Activated CD4-positive, alpha-beta T cell treated with anti-CD3 and anti-CD28 coated beads, Interleukin-2, amount 50 U/mL, for 1 hour (primary cell): ENCODE measurements at places on chromosomes 3 and 15.

GRCh38 chr15:94079968-94080367 lies 151.4 kb upstream of the MCTP2 start:
- no peak for DNase-seq

- DNase-seq = no peak
Measured at GRCh38 chr3:128328546-128329458, 137.9 kb downstream of the DNAJB8 start.

DNA sequence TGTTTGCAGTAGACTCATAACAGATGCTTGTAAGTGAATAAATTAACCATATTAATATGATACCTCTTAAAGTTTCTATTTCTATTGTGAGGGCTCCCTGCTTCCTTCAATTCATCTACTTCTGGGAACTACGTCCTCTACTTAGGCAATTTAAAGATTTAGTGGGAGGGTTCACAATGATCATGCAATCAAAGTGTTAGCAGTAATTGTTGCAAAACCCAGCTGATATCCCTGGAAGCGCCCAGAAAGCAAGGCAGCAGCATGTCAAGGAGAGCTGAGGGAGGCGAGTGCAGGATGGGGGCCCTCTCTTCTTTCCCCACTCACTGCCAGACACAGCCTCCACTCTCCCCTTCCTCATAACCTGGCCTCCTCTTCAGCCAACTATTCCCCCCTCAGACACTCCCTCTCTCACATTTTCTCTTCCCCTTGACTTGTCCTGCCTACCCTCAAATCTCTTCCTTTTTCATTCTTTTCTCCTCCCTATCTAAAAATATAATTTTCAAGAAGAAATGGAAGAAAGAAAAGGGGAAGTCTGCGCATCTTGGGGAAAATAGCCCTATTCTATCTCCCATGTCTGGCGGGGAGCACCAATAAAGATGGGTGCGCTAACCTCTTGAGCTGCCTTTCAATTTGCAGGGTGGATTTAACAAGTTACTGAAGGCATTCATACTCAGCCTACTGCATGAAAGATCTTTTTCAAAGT lies 6.6 kb downstream of the TMEM212 start:
- DNase-seq = no peak

DNA sequence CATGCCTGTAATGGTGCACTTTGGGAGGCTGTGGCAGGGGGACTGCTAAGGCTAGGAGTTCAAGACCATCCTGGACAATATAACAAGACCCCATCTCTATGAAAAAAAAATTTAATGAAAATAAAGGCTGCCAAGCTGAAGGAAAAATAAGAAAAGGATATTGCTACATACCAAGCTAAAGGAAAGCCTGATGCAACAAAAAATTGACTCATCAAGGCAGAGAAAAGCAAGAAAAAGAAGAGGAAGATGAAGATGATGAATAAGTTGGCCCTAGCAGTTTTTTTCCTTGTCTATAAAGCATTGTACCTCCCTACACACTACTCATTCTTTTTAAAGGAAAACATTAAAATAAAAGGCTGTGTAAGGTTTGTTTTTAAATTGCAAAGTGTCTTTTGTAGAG lies 441.9 kb upstream of the MDFIC2 start:
- DNase-seq = no peak

- no peak for DNase-seq
Measured at GRCh38 chr3:126849768-126850167, 133.1 kb upstream of the PLXNA1 start.

GRCh38 chr3:125163739-125164601 lies 48.6 kb downstream of the SLC12A8 start:
- DNase-seq = no peak

DNA sequence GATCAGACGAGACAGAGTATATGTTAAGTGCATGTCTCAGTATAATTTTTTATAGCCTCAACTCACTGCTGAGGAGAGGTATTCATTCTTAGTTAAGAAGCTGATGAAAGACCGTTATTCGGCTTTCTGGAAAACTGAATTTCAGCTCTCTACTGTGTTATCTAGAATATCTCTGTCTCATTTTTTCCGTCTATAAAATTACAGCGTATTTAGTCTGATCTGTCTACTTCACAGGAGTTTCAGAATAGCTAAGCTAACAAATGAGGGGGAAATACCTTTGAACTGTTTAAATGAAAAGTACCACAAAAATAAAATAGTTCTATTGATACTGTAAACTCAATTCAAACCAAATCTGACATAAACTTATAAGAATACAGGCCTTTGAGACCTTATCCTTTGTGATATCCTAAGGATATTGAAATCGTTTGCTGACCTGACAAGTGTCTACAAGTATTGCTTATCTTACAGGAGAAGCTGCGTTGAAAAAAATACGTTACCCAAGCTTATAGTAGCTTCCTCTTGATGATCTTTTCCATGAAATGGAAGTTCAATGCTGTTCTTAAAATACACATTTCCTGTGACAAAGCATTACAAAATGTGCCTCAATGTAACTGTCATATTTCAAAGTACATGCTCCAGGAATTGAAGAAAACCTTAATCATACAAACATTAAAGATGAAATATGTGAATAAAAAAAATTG lies 104.6 kb downstream of the IL1RAP start:
- DNase-seq = no peak

- DNase-seq = no peak
Measured at GRCh38 chr3:182325213-182325950, 467.9 kb upstream of the ATP11B start.

GRCh38 chr3:120167488-120167887 lies 73.2 kb upstream of the GSK3B start:
- DNase-seq = no peak

GRCh38 chr15:31435912-31436628 lies 109.4 kb downstream of the KLF13 start:
- DNase-seq = no peak

DNA sequence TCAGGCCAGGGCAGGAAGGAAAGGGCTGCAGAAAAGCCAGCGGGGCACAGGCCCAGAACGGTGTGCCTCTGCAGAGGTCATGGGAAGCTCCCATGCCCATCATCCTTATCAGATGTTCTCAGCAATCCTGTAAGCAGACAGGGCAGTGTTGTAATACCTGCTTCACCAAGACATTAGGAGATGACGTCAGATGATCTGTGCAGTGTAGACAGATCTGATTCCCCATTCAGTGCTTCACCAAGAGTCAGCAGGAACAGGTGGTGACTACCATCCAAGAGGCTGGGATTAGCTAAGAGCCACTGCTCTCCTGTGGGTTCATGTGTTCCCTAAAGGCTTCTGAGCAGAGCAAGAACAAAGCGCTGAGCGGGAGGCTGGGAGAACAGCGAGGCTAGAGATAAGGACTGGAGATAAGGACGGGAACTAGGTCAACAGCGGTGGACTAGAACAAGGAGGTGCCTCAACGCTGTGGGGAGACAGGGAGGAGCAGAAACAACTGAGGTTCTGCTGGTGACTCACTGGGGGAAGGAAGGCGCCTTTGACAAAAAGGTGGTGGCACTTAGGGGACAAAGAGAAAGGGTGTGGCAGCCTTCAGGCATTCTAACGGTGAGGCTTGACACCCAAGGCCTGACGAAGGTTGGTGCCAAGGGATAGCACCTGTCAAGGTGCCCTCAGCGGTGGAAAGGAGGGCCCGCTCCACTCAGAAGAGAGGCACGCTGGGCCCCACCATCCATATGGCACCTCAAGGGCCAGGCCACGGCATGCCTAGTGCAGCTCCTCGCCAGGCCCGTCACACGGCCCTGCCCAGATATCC lies 28.4 kb downstream of the CCDC12 start:
- peak; percentile 72 for DNase-seq

DNA sequence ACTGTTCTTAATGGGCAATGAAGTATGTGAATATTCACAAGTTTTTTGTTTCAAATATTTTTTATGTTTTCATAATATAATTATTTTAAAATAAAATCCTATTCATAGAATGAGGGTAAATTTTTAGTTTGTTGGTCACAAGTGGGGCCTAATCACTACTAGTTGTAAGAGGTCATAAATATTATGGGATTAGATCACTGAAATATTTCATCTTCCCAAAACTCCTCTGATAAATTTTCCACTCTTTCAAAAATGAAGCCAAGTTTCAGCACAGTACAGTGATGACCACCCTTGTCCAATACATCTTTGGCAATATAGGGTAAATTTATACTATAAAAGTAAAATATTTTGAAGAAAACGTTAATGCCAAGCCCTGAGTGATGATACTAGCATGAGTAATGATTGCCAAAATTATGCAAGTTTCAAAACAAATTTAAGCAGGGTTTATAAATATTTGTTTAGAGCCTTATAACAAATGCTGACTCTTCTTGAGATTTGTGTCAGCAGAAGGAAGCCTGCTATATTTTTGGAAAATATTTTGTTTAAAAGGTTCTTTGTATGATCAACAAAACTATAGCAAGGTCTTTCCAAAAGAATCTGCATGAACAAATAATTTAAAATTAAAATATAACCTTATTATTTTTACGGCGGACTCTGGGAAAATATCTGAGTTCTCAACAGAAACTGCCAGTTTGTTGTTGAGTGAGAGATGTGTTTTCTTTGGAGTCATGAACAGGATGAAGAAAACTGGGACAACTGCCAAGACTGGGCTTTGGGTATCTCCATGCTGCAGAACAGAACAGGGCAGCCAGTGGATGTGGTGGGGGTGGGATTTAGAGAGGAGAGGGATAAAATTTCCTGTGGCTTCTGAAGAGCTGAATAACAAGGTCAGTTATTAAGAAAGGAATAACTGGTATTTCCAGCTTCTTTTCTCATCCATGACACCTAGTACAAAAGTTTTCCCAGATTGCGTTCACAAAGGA lies 17.9 kb upstream of the TM4SF1 start:
- DNase-seq = no peak

GRCh38 chr15:98683831-98684230 lies 35.5 kb downstream of the IGF1R start:
- DNase-seq = no peak

DNA sequence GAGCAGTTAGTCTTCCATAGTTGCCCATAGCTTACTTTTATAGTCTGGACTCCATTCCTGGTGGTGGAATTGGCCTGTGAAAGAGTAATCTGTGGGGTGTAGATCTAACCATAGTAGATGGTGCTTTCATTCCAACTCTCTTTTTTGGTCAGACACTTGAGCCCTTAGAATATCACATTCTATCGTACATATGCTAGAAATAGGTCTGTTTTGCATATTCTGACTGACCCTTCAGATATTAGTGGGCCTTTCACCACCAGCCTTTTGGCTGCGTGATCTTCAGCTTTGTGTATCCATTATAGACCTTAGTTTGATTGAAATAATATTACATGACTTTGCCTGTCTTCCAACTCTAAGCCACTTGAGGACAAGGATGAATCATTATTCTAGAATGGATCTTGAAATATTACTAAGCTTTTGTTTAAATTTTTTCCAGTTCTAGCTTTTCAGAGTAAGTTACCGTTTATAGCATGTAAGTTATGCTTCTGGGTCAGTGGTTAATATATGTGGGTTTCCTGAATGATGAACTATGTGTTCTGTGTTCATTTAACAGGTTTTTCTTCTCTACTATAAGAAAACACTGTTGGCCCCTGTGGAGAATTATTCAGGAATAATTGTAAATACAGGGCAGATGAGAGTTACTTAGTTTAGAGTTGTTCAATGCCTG lies 8.7 kb downstream of the RAB7A start:
- no peak for DNase-seq

DNA sequence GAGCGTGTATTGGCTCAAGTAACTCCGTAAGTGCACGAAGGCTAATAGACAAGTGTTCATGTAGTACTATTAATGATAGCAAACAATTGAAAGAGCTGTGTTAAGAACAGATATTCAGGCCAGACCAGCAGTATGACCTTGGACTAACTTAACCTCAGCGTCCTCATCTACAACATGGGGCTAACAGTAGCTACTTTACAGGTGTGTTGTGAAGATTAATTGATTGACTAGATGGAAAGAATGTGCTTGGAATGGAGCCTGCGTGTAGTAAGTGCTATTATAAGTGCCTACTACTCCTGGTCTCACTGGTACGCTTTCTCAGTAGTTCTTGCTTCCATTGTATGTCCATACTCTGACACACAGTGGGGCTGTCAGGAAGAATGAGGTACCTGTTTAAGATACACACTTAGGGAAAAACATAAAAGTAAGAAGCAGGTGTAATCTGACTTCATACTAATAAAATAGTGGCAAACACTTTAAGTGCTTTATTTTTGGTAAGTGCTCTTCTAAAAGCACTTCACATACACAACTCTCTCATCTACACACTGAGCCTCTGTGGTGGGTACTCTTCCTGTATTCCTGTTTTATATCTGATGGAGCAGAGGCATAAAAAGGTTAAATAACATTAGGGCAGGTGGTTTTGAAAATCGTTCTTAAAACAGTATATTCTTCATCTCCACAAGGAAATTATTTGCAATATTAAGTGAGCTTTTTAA lies 24.3 kb upstream of the FBXL22 start:
- DNase-seq = no peak

- no peak for DNase-seq
Measured at GRCh38 chr3:10173095-10173925, 8.6 kb downstream of the IRAK2 start.

DNA sequence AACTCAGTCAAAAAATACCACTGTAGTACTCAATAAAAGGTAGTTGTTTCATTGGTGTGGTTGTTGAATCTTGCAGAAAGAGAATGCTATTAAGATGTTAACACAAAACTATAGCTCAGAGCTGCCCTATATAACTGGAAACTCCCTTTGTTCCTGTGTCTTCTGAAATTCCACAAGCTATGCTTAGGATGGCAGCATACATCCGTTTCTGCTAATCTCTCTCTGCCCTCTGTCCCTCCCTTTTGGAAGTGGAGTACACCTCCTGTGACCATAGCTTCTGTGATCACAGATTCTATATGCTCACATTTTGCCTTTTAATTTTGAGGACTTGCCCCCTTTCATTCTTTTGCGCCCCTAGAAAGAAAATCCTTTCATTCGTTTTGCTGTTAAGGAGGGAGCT lies 33.7 kb downstream of the ARPP21 start:
- DNase-seq = no peak

GRCh38 chr3:9045371-9045770 lies 82.1 kb upstream of the RAD18 start:
- DNase-seq = no peak

DNA sequence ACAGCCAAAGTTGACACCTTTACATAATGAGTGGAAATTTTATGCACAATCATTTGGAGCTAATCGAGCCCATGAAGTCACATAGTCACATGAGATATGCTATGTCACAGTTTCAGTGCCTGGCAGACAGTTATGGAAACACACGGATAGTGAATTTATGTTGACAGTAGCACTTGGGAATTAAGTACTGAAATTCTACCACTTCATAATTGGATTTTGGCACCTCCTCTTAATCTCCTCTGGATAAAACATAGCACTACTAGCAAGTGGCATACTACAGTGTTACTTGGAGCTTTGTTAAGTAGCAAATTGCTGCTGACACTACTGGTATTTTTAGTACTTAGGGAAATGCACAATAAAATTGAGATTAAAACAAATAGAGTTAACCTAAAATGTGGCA lies 1679.4 kb downstream of the OTOL1 start:
- no peak for DNase-seq

DNA sequence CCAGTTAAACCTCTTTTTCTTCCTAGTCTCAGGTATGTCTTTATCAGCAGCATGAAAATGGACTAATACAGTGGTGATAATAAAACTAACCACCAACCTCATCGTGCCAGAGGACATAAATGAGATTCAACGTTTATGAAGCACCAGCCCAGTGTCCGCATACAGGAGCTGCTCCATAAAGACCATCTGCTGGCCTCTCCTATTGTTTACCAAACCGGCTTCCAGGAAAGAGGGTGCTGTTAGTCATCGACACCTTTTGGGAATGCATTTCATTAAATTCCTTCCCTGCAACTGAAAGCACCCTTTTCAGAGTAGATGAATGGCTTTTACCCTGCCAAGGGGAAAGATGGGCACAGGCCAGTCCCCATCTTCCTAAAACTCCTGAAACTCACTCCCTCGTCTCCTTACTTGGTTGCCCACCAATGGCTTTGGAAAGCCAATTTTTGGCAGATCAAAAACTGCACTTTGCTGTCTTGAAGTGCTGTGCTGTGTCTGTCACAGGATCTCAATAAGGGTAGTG lies 122.1 kb downstream of the AQP9 start:
- no peak for DNase-seq
